ENCODE measurements at places on chromosomes 1 and 21.

- H3K4me1 ChIP-seq: 0 out of 2 replicates have a peak, but pooled peaks cover 9% of the 10 kb centered on the region
- H3K4me3 ChIP-seq: no peak overlapping the region
- peak; percentile 5 for DNase-seq
- no peaks in the 10 kb centered on the region for H3K36me3 ChIP-seq
- H3K27me3 ChIP-seq: peaks cover 20% of the 10 kb centered on the region
Measured at GRCh38 chr1:183331091-183331742, 87.0 kb downstream of the NMNAT2 start.

- H3K4me1 ChIP-seq: no peaks in the 10 kb centered on the region
- no peak overlapping the region for H3K4me3 ChIP-seq
- peaks cover 23% of the 10 kb centered on the region for H3K27me3 ChIP-seq
- no peak for DNase-seq
- no peak overlapping the region for H3K27ac ChIP-seq
- H3K36me3 ChIP-seq: no peaks in the 10 kb centered on the region
Measured at GRCh38 chr1:116711263-116711840, 42.9 kb upstream of the CD2 start.

DNA sequence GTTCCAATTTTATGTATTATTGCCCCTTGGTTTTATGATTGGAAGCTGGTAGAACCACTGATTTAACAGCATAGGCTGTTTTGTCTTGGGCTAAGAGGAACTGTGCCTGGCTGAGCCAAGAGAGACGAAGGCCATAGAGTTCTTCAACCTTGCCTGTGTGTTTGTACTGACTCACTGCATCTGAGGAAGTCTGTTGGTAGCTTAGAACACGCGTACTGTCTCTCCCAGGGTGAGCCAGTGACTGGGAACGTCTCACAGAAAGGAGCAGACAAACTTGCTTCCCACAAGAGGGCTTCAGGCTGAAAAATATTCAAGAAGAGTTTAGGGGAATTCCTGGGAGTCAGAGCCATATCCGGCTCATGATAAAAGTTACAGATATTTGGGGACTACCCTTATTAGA is 14.9 kb downstream of the TMEM51 start:
- H3K27me3 ChIP-seq: no peaks in the 10 kb centered on the region
- H3K36me3 ChIP-seq: no peaks in the 10 kb centered on the region
- H3K4me1 ChIP-seq: 0 out of 2 replicates have a peak, but pooled peaks cover 5% of the 10 kb centered on the region
- peak overlapping the region; percentile 32 for H3K27ac ChIP-seq
- DNase-seq: peak; percentile 82
- no peak overlapping the region for H3K4me3 ChIP-seq

DNA sequence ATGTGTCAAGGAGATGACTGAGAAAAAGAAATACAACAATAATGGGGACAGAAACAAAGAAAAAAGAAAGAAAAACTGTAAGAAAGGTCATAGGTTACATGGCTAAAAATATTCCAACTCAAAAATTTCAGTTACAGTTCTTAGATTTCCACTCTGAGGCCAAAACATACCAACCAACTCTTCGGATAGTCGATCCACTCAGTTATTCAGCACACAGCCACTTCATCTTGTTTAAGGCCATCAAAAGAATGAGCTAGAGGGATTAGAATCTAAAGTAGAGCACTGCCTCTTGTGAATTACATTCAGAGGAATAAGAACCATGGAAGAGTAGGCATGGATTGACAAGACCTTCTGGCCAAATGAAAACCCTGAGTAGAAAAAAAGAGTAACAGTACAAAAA is 277.0 kb downstream of the MRPL39 start:
- H3K27ac ChIP-seq: 0 out of 2 replicates have a peak overlapping the region, but pooled peaks have one; percentile 83
- peak; percentile 41 for DNase-seq
- H3K27me3 ChIP-seq: no peaks in the 10 kb centered on the region
- no peaks in the 10 kb centered on the region for H3K36me3 ChIP-seq

DNA sequence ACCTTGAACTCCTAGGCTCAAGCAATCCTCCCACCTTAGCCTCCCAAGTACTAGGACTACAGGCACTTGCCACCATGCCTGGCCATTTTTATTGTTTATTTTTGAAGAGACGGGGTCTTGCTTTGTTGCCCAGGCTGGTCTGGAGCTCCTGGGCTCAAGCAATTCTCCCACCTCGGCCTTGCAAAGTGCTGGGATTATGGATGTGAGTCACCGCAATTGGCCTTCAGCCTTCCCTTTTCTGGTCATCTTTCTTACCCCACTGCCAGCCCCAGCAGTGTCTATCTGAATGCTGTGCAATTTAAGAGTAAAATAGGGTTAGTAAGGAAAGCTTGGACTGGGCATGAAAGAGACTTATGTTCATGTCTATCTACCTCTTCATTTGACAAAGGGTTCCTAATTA is 6.1 kb upstream of the KLF17 start:
- no peak overlapping the region for H3K4me3 ChIP-seq
- H3K27me3 ChIP-seq: no peaks in the 10 kb centered on the region
- DNase-seq: peak; percentile 50
- H3K36me3 ChIP-seq: no peaks in the 10 kb centered on the region
- no peak overlapping the region for H3K27ac ChIP-seq
- H3K4me1 ChIP-seq: peaks cover 9% of the 10 kb centered on the region

- no peak overlapping the region for H3K4me3 ChIP-seq
- no peaks in the 10 kb centered on the region for H3K27me3 ChIP-seq
- H3K4me1 ChIP-seq: no peaks in the 10 kb centered on the region
- no peak for DNase-seq
- no peak overlapping the region for H3K27ac ChIP-seq
Measured at GRCh38 chr1:57683037-57683942, 259.4 kb upstream of the DAB1 start.

DNA sequence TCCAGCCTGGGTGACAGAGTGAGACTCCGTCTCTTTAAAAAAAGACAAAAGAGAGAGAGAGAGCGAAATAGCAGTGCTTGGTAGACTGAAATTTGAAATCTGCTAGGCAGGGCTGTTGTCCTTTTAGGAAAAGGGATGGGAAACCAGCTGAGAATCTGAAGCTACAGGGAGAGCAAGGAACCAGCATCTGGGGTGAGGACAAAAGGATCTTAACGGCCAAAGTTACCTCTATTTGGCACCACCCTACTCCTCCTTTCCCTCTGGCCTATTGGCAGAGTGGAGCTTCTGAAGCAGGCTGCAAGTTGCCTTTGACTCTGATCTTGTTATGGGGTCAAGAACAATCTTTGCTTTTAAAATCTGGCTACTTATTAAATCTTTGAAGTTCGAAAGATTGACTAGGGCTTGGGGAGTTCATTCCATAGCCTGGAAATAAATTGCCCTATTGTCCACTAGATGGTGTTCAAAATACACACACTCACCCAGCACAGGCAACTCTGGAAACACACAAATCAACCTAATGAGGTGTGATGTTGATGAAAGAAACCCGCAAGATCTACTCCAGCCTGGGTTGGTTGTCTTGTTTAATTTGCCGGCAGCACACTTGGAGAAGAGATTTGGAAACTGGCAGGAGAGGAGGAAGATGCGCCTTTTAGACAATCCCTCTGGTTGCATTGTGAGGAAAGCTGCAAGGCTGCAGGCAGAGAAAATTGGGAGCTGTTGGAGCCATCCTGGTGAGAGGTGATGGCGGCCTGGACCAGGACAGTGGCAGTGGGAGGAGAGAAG is 16.5 kb upstream of the PARP1 start:
- no peaks in the 10 kb centered on the region for H3K36me3 ChIP-seq
- peaks cover 24% of the 10 kb centered on the region for H3K27me3 ChIP-seq
- no peaks in the 10 kb centered on the region for H3K4me1 ChIP-seq
- peak; percentile 49 for DNase-seq
- no peak overlapping the region for H3K4me3 ChIP-seq

DNA sequence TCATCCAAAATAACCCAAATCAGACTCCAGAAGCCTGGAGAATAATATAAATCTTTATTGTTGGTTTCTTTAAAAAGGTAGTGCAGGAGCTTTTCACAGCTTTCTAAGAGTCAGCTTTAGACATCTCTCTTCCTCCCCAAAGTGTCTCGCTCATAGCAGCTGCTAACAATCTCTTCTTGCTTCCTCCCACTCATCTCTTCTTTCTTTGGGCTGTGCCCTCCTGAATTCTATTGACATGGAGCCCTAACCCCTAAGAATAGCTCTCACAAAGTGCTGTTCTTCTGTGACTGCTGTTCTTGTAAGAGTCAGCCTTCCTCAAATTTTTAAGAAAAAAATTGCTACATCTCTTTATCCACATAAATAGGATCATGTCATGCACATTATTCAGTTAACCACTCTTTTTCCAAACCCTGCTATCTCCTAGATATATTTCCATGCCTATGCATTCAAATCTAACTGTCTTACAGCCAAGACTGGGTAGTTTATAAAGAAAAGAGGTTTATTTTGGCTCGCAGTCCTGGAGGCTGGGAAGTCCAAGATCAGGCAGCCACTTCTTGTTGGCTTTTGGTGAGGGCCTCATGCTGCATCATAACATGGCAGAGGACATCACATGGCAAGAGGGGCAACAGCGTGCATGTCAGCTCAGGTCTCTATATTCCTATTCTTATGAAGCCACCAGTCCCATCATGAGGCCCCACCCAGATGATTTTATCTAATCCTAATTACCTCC is 301.0 kb upstream of the POU3F1 start:
- H3K36me3 ChIP-seq: no peaks in the 10 kb centered on the region
- no peaks in the 10 kb centered on the region for H3K27me3 ChIP-seq
- H3K4me1 ChIP-seq: no peaks in the 10 kb centered on the region
- no peak overlapping the region for H3K4me3 ChIP-seq

All from GM23248 (cell line).